RPMI7951 (cell line): ENCODE measurements at places on chromosomes 1 and 21. TPM values are rescaled to one million over a fixed set of nuclear protein-coding genes. Genes with fewer than 3 reads are reported as not detected.

The NR1I3 gene
- not detected in 2 replicates for total RNA-seq

The FCRL4 gene
- total RNA-seq, result not detected in 2 replicates

The LCE1C gene
- total RNA-seq, result not detected in 2 replicates

The IVL gene
- total RNA-seq, result not detected in 2 replicates

The WDR64 gene
- not detected in 2 replicates for total RNA-seq

The PIGR gene
- not detected in 2 replicates for total RNA-seq

The MR1 gene
- total RNA-seq, result 8.6 and 13.3 TPM in 2 replicates

The RAB42 gene
- total RNA-seq, result 0.96 and 1.9 TPM in 2 replicates
